SHP77 treated with DMSO at 0.1 percent for 48 hours (cell line): ENCODE measurements at places on chromosomes 12 and 14.

DNA sequence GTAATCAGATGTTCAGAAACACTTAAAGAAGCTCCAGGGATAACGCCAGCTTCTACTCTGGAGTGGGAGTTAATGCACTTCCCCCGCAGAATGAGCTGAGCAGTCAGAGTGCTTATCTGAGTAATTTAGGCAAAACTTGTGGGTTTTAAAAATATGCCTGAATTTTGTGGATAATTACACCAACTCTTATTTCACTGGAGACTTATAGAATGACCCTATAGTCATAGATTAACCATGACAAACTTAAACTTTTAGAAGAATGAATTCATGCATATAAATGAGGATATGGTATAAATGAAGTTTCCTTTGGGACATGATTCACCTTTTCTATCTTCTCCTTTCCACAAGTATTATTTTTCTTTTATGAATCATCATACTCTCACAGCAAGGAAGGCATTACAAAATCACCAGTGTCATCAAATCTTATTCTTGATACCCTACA lies 241.1 kb upstream of the FBXO33 start:
- DNase-seq, result no peak

- DNase-seq, result no peak
Measured at GRCh38 chr12:50120953-50121352, 8.9 kb downstream of the COX14 start.

- DNase-seq, result no peak
Measured at GRCh38 chr12:48419116-48419935, 53.0 kb upstream of the ANP32D start.

DNA sequence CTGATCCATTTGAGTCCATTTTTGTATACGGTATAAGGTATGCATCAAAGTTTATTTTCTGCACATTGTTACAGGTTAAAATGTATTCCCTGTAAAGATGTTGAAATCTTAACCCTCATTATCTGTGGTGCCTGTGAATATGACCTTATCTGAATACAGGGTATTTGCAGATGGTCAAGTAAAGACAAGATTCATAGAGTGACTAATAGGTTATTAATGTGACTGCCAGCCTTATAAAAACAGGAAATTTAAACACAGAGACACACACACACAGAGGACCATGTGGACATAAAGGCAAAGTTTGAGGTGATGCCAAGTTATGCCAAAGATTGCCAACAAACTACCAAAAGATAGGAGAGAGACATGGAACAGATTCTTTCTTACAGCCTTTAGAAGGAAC lies 347.2 kb upstream of the DCN start:
- no peak for DNase-seq

DNA sequence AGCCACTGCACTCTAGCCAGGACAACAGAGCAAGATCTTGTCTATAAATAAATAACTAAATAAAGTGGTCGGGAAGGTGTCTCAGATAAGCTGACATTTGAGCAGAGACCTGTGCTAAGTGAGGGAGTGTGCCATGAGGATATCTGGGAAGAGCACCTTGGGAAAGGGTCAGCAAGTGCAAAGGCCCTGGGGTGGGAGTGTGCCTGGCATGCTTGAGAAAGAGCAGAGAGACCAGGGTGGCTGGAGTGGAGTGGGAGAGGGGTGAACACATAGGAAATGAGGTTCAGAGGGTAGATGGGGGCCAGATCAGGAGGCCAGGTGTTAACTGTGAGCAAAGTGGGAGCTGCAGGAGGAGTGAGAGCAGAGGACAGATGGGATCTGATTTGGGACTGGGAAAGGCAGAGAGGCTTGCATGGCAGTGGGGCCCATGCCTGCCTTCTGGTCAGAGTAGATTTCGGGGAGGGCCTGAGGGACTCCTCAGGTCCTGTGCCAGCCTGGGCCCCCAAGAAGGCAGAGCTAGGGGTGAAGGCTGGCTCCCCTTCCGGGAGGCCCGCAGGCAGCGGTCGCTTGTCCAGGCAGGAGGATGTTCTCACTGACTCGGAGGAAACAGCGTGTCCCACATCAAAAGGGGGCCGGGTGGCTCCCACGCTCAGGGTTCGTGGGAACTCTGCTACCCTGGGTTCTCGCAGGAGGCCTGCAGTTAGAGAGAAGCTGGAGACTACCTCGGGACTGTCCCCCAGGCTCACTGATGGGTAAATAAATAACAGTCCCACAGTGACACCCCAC lies 32.6 kb downstream of the DTX1 start:
- no peak for DNase-seq

- no peak for DNase-seq
Measured at GRCh38 chr12:131188131-131189050, 234.7 kb downstream of the ADGRD1 start.

DNA sequence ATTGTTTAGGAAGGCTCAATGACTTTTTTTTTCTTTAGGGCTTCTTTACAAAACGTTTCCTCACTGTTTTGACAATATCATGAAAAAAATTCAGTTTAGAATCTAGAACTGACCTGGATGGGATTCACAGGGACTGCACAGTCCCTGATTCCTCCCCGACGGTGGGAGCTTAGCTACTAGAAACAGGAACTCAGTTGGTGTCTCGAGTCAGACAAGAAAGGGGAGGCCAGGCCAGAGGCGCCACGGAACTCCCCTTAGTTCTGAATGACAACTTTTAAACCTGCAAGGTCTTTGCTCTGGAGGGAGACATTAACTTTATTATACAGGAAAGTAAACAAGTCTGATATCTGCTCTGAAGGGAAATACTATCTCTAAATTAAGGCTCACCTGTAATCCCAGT lies 45.4 kb upstream of the SRP54 start:
- DNase-seq, result no peak

- DNase-seq, result no peak
Measured at GRCh38 chr12:100493396-100494012, 19.8 kb downstream of the NR1H4 start.

DNA sequence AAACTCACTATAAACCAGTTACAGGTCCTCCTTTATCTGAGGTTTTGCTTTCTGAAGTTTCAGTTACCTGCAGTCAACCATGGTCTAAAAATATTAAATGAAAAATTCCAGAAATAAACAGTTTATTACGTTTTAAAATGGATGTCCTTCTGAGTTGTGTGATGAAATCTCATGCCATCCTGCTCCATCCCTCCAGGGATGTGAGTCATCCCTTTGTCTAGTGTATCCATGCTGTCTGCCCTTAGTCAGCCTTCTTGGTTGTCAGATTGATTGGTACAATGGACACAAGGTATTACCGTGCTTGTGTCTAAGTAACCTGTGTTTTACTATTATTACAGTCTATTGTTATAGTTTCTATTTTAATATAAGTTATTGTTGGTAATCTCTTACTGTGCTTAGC lies 328.3 kb downstream of the APAF1 start:
- no peak for DNase-seq

- DNase-seq, result peak; percentile 2
Measured at GRCh38 chr12:98698603-98699463, 53.7 kb downstream of the APAF1 start.

- peak; percentile 39 for DNase-seq
Measured at GRCh38 chr12:26701604-26702215, 131.3 kb downstream of the ITPR2 start.

DNA sequence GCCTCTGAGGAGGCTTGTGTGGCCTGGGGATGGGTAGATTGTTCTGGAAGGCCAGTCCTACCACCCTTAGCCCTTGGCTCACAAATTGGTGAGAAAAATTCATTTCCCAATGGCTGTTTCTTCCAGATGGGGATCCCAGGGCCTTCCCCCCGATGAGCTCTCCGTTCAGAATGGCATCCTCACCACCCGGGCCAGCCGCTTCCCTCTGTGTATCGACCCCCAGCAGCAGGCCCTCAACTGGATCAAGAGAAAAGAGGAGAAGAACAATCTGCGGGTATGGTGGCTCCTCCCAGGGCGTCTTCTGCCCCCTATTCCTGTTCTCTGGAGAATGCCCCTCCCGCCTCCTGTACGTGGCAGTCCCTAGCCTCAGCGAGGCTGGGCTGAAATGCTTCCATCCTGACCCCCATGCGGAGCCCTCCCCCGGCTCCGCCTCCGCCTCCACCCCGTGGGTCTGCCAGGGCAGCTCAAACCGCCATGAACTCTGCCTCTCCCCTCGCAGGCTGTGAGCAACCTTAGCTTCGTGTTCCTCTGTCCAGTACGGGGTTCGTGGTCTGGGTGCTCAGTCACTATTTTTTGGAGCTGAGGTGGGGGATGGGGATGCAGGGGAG lies 57.8 kb downstream of the CCDC92 start:
- DNase-seq, result no peak

- no peak for DNase-seq
Measured at GRCh38 chr12:6941267-6941666, 2.3 kb upstream of the RNU7-1 start.

DNA sequence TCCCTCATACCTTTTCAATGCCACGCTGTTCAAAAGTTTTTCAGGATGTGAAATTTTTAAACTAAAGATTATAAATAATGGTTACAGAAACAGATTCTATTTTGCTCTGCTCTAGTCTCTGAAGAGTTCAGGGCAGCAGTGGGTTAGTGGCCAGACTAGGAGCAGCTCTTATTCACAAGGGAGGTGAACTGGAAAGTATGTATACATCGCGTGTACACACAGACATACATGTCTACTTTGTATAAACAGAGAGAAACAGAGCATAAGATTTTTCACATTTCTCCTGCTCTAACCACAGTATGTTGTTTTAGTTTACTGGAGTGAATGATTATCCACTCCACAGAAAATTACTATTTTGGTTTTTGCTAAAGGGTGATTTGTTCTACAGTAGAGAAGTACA lies 74.4 kb upstream of the CRY1 start:
- no peak for DNase-seq

- no peak for DNase-seq
Measured at GRCh38 chr12:87302126-87302745, 727.0 kb downstream of the C12orf50 start.

DNA sequence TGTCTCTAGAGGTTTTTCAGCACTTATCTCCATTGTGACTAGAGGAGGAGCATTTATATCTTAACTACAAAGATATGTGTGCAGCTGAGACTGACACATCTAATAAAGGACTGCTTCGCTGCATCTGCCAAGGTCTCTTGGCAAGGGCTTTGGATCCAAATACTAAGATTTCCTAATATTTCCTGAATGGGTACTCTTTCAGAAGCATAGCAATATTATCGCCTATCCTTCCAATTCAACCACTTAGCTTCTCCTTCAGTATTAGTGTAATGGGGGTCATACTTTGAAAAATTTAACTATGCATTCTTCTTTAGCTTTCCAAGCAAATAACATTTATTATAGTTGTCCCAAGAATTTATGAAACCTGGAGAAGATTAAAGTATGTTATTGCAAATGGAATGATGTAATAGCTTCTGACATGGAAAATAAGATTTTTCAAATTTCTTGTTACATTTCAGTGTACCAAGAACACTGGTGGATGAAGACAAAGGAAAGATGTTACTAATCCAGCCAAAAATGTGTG lies 243.0 kb upstream of the PDE3A start:
- no peak for DNase-seq

DNA sequence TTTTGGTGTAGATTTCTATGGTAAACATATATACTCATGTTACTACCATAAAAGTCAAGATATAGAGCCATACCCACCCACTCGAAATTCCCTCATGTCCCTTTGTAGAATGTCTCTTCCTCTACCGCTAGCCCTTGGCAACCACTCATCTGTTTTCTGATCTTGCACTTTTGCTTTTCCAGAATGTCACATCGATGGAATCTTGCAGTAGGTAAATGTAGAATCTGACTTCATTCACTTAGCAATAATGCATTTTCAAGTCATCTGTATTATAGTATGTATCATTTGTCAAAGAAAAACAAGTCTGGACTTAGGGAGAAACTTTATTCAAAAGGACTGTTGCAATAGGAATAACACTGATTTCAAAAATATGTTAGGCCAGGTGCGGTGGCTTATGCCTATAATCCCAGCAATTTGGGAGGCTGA lies 19.3 kb upstream of the CLEC2D start:
- no peak for DNase-seq

GRCh38 chr12:13952096-13952495 lies 29.3 kb downstream of the GRIN2B start:
- DNase-seq, result no peak

- DNase-seq, result no peak
Measured at GRCh38 chr12:47147739-47148138, 68.0 kb upstream of the AMIGO2 start.

DNA sequence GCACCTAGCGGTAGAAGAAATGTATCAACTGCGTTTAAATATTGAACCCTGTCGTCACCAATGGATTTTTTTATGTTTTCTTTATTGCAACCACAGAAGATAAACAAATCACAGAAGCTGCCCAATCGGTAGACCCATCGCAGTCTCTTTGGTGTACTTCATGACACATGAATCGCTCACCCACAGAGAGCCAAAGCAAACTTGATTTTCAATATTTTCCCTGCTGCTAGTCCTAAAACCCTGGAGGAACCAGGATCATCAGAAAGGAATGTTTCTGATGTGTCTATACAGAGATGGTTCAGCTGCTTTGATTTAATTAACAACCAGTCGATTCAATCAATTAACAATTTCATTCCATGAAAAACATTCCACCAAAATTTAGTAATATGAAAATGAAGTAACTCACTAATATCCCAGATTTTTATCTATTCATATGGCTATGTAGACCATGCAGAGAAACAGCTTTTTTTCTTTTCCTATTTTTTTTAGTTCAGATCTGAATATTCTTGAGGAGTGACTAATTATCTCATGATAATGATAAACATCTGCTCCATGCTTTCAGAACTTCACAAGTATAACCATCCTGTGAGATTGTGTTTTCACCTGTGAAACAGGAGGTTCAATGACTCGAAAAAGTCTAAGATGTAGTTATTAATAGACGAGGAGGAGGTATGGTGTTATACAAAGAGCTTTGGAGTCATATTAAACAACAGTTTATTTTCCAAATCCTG lies 46.1 kb downstream of the DIO2 start:
- no peak for DNase-seq

DNA sequence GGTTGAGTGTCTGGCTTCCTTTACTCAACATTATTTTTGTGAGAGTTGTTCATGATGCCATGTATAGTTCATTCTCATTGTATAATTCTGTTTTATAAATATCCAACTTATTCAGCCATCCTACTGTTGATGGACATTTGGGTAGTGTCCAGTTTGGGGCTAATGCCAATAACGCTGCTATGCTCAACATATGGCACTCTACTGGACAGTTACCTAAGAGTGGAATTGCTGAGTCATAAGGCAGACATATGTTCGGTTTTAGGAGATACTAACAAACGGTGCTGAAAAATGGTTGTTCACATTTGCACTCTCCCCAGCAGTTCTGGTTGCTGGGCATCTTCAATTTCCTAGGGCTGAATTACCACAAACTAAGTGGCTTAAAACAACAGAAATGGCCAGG lies 28.7 kb upstream of the P2RX4 start:
- no peak for DNase-seq

DNA sequence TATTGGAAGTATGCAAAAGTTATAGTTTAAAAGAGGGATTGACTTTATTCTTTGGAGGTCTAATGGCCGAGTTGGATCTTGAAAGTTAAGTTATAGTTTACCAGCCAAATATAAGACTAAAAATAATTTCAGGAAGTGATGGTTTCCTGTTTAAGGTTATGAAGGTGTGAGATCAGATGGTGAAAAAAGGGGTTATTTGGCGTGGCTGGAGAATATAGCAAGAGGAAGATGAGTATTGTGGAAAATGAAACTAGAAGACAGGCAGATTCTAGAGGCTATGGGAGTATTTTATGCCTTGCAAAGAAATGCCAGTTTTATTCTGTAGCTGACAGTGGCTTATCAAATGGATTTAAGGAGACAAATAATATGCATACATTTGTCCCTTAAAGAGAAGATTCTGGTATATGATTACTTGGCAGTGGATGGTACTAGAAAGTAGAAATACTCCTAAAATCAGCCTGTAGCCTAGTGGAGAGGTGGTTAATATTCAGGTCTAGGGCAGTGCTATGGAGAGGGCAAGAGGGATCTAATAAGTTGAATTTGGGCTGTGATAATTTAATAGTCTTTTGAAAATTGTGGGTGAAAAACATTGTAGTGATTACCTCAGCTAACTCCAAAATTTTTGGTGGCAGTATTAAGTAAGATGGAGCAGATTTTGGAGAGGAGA lies 1091.8 kb upstream of the ATXN7L3B start:
- DNase-seq, result no peak
